Central memory CD8-positive, alpha-beta T cell (primary cell): ENCODE measurements at places on chromosomes 4 and X.

GRCh38 chrX:3697701-3698279, 15.7 kb downstream of the PRKX start:
- H3K27ac ChIP-seq, result peak overlapping the region; percentile 22
- no peaks in the 10 kb centered on the region for H3K27me3 ChIP-seq
- H3K36me3 ChIP-seq, result peaks cover 27% of the 10 kb centered on the region
- no peak for DNase-seq

DNA sequence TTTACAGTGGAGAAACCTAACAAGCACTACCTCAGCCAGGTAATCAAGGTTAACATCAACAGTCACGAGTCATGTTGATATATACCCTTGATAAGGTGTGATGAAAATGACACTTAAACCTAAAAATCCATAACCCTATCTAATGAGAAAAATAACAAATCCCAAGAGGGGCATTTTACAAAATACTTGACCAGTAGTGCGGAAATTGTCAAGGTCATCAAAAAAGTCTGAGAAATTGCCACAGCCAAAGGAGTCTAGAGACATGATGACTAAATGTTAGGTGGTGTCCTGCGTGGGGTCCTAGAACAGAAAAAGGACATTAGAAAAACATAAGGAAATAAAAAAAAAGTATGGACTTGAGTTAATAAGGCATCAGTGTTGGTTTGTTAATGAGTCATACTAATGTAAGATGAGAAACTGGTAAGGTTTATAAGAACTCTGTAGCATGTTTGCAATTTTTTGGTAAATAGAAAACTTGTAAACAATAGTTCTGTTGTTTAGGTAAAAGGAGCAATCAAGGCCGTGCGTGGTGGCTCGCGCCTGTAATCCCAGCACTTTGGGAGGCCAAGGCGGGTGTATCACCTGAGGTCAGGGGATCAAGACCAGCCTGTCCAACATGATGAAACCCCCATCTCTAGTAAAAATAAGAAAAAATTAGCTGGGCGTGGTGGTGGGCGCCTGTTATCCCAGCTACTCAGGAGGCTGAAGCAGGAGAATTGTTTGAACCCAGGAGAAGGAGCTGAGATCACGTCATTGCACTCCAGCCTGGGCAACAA, 2.9 kb downstream of the RPL36A start:
- DNase-seq, result no peak
- no peak overlapping the region for H3K4me3 ChIP-seq
- peaks cover 24% of the 10 kb centered on the region for H3K4me1 ChIP-seq
- peak overlapping the region; percentile 94 for H3K27ac ChIP-seq
- no peaks in the 10 kb centered on the region for H3K27me3 ChIP-seq
- H3K36me3 ChIP-seq, result peaks cover 40% of the 10 kb centered on the region

DNA sequence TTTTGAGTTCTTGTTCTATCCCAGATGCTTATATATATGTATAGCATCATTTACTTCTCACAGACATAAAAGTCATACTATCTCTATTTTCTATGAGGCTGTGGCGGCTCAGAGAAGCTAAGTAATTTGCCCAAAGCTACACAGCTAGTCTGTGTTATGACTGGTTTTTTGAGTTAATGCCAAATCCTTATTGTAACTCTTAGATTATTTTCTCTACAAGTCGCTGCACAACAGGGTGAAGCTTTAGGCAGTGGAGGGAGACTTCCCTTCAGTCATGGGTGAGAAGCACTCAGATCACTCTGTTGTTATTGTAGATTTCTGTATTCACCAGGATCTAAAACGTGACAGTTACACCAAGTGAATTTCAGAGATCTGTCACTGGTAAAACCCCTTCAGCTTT, 48.1 kb downstream of the WWC2 start:
- no peaks in the 10 kb centered on the region for H3K36me3 ChIP-seq
- no peaks in the 10 kb centered on the region for H3K4me1 ChIP-seq
- peaks cover 8% of the 10 kb centered on the region for H3K27me3 ChIP-seq

GRCh38 chr4:182492423-182492822, 249.2 kb downstream of the TENM3 start:
- H3K4me3 ChIP-seq, result no peak overlapping the region
- no peak overlapping the region for H3K27ac ChIP-seq
- no peaks in the 10 kb centered on the region for H3K36me3 ChIP-seq
- peaks cover 20% of the 10 kb centered on the region for H3K27me3 ChIP-seq
- DNase-seq, result no peak
- no peaks in the 10 kb centered on the region for H3K4me1 ChIP-seq

- no peak for DNase-seq
These were observed 841 bp downstream of the MTNR1A start for GRCh38 chr4:186554539-186554913.

DNA sequence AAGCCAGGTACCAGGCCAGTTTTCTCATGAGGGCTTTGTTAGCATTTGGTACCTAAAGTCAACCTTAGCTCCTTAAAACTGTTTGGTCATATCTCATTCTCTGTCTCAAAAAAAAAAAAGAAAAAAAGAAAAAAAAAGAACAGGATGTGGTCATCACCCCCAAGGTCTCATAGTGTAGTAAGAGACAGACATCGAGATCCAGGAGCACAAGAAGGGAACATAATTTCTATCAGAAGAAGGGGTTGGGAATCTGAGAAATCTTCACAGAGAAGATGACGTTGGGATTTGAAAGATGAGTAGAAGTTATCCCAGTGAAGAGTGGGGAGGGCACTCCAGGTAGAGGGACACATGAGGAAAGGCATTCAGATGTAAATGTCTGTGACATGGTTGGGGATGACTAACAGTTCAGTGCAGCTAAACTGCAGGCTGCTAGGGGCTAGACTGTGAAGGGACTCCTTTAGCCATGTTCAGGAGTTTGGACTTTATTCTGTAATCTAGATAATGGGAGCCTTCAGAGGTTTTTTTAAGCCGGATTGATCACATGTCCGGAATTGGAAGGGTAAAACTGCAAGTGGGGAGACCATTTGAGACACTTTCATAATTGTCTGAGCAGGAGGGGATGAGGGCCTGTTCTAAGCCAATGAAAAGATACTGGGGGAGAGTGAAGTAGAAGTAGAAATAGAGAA, 26.9 kb upstream of the GJB1 start:
- H3K4me3 ChIP-seq, result peak overlapping the region; percentile 78
- no peaks in the 10 kb centered on the region for H3K27me3 ChIP-seq
- peak overlapping the region; percentile 91 for H3K27ac ChIP-seq
- peaks cover 26% of the 10 kb centered on the region for H3K4me1 ChIP-seq
- peaks cover 10% of the 10 kb centered on the region for H3K36me3 ChIP-seq
- no peak for DNase-seq

- H3K4me3 ChIP-seq, result no peak overlapping the region
- H3K36me3 ChIP-seq, result no peaks in the 10 kb centered on the region
- no peak overlapping the region for H3K27ac ChIP-seq
- H3K4me1 ChIP-seq, result no peaks in the 10 kb centered on the region
- no peak for DNase-seq
These were observed 18.7 kb upstream of the FMR1NB start for GRCh38 chrX:147962476-147962875.

DNA sequence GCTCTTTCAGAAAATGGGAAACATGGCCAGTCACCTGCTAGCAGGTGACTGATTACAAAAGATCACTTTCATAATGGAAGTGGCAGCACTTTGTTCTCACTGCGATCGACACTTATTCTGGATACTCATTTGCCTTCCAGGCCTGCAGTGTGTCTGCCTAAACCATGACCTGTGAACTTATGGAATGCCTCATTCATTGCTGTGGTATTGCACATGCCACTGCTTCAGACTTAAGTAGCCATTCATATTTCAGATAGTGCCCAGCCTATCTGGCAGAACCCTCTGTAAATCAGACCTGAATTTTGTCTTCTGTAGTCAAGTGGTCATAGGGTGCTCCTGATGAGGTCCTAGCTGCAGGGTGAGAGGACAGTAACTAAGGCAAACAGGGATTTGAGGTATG, 23.3 kb upstream of the MGST2 start:
- H3K27me3 ChIP-seq, result no peaks in the 10 kb centered on the region
- H3K36me3 ChIP-seq, result no peaks in the 10 kb centered on the region
- DNase-seq, result no peak
- no peak overlapping the region for H3K27ac ChIP-seq
- H3K4me3 ChIP-seq, result no peak overlapping the region

- H3K4me3 ChIP-seq, result no peak overlapping the region
- H3K4me1 ChIP-seq, result no peaks in the 10 kb centered on the region
- no peaks in the 10 kb centered on the region for H3K27me3 ChIP-seq
- no peak for DNase-seq
- no peaks in the 10 kb centered on the region for H3K36me3 ChIP-seq
These were observed 34.6 kb downstream of the CNKSR2 start for GRCh38 chrX:21408788-21409187.

GRCh38 chr4:7741946-7742806, 197.5 kb downstream of the AFAP1 start:
- no peak for DNase-seq
- peaks cover 6% of the 10 kb centered on the region for H3K4me1 ChIP-seq
- H3K4me3 ChIP-seq, result no peak overlapping the region
- H3K27ac ChIP-seq, result no peak overlapping the region
- H3K27me3 ChIP-seq, result no peaks in the 10 kb centered on the region
- no peaks in the 10 kb centered on the region for H3K36me3 ChIP-seq

DNA sequence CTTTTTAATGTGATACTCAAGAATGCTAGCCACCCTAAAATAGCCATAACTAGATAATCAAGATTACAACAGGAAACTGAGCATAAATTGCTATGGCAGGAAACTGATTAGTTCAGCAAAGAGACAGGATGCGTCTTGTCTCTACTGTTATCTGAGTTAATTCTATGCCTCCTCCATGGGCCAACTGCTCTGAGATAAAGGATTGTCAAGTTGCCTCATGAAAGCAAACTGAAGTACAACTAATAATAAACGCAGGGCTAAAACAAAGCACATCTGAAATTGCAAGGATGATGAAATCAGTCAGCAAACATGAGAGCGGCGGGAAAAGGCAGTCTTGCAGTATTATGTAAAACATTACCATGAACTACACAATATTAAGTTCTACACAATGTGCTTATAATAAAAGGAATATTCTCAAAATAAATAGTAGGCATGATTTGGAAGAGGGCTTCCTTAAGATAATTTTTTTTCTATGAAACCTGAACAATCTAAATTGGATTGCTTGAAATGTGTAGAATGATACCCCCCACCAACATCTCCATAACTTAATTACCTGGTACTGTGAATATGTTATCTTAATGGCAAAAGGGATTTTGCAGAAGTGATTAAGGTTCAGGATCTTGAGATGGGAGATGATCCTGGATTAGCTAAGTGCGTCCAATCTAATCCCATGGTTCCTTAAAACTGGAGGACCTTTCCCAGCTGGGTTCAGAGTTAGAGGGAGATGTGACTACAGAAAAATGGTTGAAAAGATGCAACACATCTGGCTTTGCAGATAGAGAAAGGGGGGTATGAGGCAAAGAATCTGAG, 65.9 kb downstream of the ANTXR2 start:
- peak overlapping the region; percentile 50 for H3K4me3 ChIP-seq
- no peak for DNase-seq
- peaks cover 5% of the 10 kb centered on the region for H3K36me3 ChIP-seq
- peaks cover 53% of the 10 kb centered on the region for H3K4me1 ChIP-seq

DNA sequence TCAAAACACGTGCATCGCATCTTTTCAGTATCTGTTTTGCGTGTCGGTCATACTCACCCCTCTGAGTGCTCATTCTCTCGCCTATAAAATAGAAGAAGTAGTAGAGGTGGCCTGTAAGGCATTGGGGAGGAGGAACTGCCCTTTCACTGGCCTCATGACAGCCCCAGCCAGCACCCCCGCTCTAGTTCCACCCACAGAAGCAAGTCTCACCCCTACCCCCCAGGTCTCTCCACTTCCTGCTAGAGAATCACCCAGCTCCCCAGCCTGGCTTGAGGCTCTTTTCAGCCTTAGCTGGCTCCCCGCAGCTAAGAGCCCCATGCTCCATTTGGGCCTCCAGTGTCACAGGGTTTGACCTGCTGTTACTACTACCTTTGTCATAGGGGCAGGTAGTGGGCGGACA, 11.8 kb downstream of the HDAC6 start:
- H3K36me3 ChIP-seq, result peaks cover 9% of the 10 kb centered on the region
- no peaks in the 10 kb centered on the region for H3K27me3 ChIP-seq
- DNase-seq, result no peak
- no peaks in the 10 kb centered on the region for H3K4me1 ChIP-seq
- H3K27ac ChIP-seq, result peak overlapping the region; percentile 72
- H3K4me3 ChIP-seq, result no peak overlapping the region

DNA sequence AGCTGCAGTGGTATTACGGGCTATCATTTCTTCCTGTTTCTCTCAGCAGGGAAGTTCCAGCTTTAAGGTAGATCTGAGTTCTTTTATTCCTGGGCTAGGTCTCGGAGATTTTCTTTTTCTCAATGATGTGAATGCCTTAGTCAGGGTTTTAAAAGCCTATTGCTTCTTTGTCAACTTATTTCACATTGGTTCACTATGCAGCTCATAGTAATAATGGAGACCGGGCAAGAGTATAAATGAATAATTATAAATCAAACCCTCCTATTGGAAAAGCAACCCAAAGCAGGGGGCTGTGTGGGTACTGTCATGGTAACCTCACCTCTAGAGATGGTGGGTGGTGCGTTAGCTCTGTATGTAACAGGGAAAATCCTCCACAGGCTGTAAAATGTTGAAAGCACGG, 563.6 kb downstream of the RPA4 start:
- no peaks in the 10 kb centered on the region for H3K36me3 ChIP-seq
- H3K4me3 ChIP-seq, result no peak overlapping the region

DNA sequence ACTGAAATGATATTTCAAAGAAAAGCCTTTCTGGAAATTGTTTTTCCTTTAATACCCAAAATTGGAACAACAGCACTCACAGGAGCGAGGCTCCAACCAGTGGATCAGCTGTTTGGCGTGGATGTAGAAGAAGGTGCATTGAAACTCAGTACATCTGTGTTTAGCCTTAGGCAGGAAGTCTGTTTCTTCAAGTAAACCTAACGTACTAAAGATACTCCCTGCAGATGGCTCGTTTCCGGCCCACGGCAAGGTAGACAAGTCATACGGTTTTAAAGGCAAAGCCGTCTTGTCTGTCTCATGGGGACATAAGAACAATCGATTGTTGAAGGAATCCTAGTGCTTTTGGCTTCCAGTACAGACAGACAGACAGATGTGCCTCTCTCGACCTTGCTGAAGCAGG, 50.0 kb upstream of the CLCN4 start:
- no peak for DNase-seq
- H3K4me1 ChIP-seq, result peaks cover 20% of the 10 kb centered on the region
- peaks cover 5% of the 10 kb centered on the region for H3K36me3 ChIP-seq
- no peak overlapping the region for H3K4me3 ChIP-seq

GRCh38 chrX:20393944-20394343, 127.2 kb upstream of the RPS6KA3 start:
- no peak for DNase-seq
- H3K27ac ChIP-seq, result no peak overlapping the region
- peaks cover 3% of the 10 kb centered on the region for H3K4me1 ChIP-seq

DNA sequence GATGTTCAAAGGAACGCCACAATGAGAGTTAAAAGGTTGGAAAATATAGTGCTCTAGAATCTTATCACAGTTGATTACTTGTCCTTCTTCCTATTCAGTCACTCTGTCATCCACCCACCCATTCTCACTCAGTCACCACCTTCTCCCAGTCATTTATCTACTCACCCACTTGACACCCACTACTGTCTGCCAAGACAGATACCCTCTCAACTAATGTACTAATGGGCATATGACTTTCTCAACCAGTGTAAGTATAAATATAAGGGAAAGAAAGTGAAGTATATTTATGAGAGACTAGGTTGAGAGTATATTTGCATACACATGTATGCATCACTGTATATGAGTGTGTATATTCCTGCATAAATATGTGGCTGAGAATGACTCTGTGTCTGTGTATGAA, 20.0 kb downstream of the MID2 start:
- H3K4me3 ChIP-seq, result no peak overlapping the region
- H3K27me3 ChIP-seq, result no peaks in the 10 kb centered on the region
- peaks cover 5% of the 10 kb centered on the region for H3K36me3 ChIP-seq
- DNase-seq, result no peak

- H3K27me3 ChIP-seq, result peaks cover 7% of the 10 kb centered on the region
- H3K36me3 ChIP-seq, result peaks cover 13% of the 10 kb centered on the region
- no peak for DNase-seq
- H3K4me1 ChIP-seq, result peaks cover 22% of the 10 kb centered on the region
- no peak overlapping the region for H3K27ac ChIP-seq
These were observed 9.9 kb downstream of the NSG1 start for GRCh38 chr4:4396628-4397440.
